NCI-H460 (cell line): ENCODE measurements at places on chromosomes 6 and 20.

- DNase-seq, result no peak
Measured at GRCh38 chr6:28206928-28207509, 18.1 kb upstream of the ZSCAN9 start.

GRCh38 chr6:72216222-72217068 is 330.1 kb downstream of the RIMS1 start:
- no peak for DNase-seq

- DNase-seq, result no peak
Measured at GRCh38 chr6:108619431-108620197, 58.9 kb downstream of the FOXO3 start.

DNA sequence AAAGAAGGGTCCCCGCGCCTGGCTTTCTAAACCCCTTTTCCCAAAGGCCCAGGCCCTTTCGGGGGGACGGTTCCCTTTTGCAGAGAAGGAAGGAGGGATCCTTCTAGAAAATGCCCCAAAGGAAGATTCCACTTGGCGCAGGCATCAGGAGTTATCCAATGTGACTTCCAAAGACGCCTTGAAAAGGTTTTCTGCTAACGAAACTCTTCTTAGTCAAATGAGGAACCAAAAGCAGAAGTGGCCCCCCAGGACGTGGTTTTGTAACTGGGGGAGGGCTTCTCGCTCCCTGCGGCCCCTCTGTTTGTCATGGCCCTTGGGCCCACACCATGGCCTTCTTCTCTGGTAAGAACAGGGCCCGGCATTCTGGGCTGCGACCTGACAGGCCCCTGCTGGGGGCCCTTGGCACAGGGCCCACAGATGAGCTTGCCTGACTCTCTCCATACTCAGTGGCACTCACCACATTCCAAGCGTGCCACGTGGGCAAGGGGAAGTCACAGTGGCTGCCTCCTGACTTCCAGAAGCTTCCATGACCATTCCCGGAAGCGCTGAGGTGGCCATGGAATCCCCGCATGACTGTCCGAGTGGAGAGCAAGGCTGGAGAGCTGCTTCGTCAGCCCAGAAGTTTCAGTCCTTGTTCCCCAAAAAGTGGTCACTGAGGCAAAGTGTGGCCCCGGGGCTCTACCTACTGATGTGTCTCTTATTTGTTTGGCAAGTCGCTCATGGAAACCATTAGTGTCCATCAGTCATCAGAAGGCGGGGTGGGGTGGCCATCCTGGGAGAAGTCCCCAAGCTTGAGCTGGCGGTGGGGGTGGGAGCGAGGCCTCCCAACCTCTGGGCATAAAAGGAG is 834 bp upstream of the CTSZ start:
- DNase-seq, result no peak

- DNase-seq, result no peak
Measured at GRCh38 chr6:167770291-167770955, 56.3 kb upstream of the AFDN start.

DNA sequence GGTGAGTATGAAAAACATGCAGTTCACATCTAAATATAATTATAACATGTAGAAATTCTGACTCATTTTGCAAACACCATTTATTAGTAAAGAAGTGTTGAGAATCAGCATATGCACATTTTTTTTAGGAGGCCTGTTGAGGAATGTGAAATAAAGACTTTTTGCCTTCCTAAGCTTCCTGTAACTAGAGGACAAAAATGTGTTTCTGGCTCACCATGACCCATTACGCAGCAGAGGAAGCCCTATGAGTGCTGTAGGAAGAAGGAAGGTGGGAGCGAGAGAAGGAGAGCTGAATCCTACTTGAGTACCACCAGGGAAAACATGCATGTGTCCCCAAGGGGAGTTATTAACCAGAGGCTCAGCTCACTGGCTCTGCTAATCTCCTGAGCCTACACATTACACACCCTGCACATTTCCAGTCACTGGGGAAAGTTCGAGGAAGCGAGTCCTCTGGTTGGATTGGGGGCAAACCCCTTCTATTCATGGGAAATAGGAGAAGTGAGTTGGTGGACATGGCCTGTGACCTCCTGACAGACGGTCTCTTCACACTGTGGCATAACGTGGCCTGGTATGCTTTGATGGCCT is 540.5 kb upstream of the JAG1 start:
- DNase-seq, result no peak
